ENCODE measurements at places on chromosomes 1 and 21.

GRCh38 chr1:64624808-64625207 is 120.1 kb upstream of the RAVER2 start:
- no peak for DNase-seq

DNA sequence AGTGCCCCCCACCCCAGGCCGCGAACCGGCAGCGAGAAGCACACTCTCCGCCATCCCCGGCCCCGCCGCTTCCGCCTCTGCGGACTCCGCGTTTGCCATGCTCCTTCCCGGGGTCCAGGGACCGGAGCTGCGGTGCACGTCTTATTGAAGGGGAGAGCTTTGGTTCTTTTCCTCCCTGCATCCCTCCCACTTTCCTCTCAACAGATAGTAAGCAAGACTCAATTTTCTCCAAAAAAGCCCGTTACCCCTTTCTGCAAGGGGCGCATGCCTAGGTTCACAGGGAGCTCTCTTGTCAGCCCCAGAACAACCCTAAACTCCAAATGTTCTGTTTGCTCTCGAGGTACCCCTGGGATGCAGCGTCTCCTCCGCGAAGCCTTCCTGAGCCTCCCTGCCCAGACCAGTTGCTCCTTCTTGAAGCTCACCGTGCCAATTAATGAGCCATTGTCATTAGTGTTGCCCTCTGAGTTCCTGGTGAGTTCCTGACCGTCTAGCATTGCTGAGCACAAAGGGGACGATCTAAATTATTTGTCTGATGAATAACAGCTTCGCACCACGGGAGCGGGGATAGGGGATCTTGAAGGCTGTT is 8.1 kb downstream of the FOXD3 start:
- DNase-seq: no peak

- DNase-seq: no peak
Measured at GRCh38 chr1:232529747-232530146, 100.2 kb downstream of the SIPA1L2 start.

GRCh38 chr1:202164271-202165037 is 4.1 kb upstream of the PTPN7 start:
- no peak for DNase-seq

DNA sequence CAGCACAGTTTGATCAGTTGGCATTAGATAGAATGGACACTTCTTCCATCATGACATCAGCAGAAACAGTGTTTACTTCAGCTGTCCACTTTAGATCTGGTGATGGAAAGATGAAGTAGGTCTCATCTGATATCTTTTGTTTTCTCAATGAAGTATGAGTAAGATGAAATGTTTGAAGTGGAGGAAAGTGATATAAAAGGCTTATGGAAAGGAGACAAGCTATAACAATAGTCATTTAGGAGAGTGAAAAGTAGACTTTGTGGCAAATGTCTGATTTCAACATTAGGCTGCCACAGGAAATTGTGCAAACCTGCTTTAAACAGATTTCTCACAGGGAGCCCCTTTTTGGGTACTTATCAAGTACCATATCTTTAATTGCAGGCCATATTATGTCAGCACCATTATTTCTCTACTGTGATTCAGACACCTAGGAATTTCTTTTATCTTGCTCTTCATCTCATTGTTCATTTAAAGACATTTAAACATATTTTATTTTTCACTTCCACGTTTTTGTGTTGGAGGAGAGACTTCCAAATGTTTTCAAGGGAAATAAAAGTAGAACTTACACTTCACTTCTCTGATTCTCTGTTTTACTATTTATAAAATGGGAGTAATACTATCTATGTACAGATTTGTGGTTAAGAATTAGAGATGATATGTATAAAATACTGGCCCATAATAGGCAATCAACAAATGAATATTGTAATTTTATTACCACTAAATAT is 18.1 kb downstream of the PDC start:
- peak; percentile 8 for DNase-seq

GRCh38 chr1:155125946-155126555 is 1.6 kb upstream of the EFNA1 start:
- no peak for DNase-seq

DNA sequence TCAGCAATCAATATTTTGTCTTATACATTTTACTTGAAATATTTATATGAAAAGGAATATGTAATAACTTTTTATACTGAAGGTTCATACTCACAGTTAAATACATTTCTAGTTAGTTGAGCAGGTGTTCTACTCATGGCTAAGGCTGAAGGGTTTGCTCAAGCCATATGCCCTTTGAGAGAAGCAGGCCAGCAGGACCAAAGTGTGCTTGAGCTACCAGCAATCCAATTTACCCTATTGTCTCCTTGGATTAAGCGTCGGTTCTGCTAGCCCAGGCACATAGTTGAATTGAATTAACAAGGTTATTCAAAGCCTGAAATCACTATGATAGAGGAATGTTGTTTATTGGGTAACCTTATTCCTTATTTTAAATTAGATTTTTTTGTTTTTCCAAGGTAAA is 151.5 kb upstream of the BACE2 start:
- DNase-seq: peak; percentile 87

Measured in NCI-H2029 (cell line).